Suprapubic skin (tissue), 4 donors: ENCODE measurements at places on chromosomes 12 and 14.

GRCh38 chr12:22765421-22766130, 140.6 kb downstream of the ETNK1 start:
- no peak for DNase-seq

- peak; percentile 88 for DNase-seq
Observed at GRCh38 chr14:23154964-23155587, 28.4 kb downstream of the SLC7A8 start.

DNA sequence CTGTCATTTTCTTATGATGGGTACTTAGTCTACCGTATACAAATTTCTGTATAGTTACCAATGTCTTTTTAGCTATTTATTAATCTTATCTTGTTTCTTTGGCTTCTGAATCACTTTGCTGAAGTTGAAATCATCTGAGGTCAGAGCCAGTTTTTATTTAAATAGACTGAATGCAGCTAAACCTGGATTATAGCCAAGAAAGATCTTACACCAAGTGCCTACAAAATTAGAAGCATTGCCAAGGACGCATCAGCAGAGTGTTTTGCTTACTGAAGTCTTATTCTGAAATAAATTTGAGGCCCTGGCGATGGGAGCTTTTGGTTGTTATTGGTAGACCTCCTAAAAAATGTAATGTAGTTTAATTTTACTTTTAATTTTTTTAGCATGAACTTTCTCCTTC, 128.2 kb downstream of the RGS6 start:
- no peak for DNase-seq

DNA sequence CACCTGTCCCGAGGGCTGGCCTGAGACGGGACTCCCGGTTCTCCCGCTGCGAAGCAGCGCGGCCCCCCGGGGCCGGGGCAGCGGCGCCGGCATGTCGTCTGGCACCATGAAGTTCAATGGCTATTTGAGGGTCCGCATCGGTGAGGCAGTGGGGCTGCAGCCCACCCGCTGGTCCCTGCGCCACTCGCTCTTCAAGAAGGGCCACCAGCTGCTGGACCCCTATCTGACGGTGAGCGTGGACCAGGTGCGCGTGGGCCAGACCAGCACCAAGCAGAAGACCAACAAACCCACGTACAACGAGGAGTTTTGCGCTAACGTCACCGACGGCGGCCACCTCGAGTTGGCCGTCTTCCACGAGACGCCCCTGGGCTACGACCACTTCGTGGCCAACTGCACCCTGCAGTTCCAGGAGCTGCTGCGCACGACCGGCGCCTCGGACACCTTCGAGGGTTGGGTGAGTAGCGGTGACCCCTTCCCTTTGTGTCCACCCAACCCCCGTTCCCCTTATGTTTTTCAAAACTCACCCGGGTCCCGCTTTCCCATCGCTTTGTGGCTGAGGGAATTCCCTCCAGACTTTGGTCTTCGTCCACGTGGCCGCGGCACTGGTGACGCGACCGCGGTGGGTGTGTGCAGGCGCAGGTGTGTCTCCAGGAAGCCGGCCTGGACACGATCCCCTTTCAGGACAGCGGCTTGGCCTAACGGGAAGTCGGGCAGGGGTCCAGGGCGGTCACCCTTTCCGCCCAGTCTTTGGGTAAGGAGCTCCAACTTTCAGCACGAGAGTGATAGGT, 826 bp downstream of the PRKCH start:
- peak; percentile 83 for DNase-seq

GRCh38 chr12:80101126-80101525, 1.8 kb downstream of the OTOGL start:
- no peak for DNase-seq

- DNase-seq: peak; percentile 80
Observed at GRCh38 chr12:6167327-6168280, 32.6 kb upstream of the CD9 start.

DNA sequence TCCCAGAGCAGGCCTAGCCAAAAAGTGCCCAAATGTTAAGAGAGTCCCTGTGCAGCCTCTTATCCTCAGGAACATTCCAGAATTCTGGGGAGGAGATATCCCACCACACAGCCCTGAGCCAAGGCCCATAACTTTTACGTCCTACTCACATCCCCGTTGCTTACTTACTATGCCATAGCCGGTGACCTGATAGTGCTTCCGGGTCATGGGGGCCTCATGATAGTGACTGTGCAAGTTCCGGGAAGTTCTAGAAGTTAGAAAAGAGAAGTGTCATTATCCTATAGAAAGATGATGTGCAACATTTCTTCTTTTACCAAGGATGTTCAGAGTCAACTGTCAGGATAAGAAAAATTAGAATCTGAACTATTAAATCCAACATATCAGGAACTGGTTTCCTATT, 15.6 kb upstream of the NGB start:
- no peak for DNase-seq

GRCh38 chr12:115763982-115764621, 513.4 kb downstream of the MED13L start:
- no peak for DNase-seq

- DNase-seq: no peak
Observed at GRCh38 chr12:41120211-41120610, 67.9 kb upstream of the PDZRN4 start.

DNA sequence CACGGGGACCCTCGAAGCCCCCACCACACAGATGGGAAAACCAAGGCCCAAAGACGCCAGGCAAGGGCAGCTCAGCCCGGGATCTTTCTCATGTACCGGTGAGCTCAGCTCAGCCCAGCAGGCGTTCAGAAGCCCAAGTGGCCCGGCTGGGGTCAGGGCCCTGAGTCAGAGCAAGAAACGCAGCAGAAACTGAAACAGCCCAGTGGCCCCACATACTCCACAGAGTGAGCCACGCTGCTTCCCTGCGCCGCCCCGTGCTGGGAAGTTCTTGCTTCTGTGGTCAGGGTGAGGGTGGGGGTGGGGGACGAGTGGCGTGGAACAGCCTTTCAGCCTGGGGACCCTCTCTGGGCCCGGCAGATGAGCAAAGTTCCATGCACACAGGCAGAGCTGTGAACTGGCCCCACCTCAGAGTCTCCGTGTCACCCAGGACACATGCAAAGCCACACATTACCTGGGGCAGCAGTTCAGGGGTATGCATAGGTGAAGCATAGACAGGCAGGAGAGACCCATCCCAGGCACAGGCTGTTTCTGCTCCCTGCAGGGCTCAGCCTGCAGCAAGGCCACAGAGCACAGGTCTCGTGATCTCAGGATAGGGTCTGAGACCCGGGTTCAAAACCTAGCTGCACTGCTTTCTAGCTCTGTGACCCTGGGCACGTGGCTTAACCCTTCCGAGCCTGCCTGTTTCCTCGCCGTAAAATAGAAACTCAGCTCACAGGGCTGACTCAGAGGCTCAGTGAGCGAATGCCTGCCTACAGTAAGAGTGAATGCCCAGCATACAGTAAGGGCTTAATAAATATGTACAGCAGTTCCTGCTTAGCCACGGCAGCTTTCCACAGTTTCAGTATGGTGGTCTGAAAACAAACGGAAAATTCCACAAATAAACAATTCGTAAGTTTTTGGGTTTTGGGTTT, 21.6 kb downstream of the NCOR2 start:
- DNase-seq: peak; percentile 73

DNA sequence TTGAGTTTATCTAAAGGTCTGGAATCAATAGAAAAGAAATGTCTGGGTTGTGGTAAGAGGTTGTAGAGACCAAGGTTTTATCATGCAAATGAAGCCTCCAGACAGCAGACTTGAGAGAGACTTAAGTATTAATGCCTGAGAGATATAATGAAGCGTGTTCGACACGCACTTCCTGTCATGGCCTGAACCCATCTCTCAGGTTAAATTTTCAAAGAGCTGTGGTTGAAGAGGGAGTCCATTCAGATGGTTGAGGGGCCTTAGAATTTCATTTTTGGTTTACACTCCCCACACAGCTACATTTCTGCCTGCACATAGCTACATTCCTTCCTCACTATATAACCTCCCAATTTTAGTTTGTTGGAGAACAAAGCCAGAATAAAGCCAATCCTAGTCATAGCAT, 10.1 kb upstream of the CLEC12A start:
- DNase-seq: no peak

DNA sequence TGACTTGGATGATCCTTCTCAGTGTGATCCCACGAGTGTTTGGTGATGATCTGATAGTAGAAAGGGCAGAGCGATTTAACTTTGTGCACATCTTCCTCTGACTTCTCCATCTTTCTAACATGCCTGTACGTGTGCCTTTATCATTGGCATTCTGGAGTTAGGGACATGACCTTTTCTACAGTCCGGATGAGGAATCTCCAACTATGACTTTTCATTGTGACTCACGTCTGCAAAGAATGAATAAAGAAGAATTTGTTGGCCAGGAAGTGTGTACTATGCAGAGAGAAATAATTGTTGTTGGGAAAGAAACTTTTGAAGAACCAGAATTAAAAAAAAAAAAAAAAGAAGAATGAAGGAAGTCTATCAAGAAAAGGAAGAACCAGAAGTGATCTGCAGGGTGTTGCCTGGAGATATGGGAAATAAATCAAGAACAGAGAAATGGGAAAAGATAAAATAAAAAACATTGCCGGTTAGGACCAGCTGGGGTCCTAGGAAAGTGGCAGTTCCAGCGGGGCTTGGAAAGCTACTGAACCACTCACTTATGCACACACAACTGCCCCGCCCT, 25.3 kb downstream of the PPFIBP1 start:
- no peak for DNase-seq

DNA sequence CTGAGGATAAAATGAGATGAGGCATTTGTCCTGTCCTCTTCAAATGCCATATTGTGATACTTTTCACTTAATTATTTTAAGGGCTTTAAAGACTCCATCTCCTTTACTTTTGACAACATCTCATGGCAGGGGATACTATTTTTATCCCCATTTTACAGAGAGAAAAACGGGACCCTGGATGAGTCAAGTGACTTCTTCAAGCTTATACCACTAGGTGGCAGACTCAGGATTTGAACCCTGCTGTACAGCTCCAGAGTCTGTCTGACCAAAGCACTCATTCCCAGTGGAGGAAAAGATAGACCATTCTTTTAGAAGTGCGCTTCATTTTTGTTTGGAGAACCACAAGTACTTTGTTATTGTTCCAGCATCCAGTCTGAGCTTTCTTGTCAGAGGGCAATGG, 1.7 kb upstream of the SMOC1 start:
- no peak for DNase-seq

- no peak for DNase-seq
Observed at GRCh38 chr12:90015228-90015627, 306.6 kb upstream of the ATP2B1 start.

DNA sequence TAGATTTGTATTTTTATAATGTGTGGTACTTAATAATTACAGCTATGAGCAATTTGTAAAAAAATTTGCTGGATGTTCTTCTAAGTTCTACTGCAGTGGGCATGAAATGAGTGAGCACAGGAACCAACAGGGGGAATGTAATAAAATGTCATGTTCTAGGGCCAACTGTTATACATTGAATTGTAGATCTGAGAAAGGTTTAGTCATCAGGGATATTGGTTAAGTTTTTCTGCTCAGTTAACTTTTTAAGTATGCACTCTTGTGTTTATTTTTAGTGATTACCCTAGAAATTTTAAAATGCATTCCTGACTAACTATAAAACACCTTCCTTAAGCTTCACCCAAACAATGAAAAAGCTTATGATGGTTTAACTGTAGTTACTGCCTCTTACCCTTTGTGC, 101.8 kb downstream of the CAND1 start:
- no peak for DNase-seq

DNA sequence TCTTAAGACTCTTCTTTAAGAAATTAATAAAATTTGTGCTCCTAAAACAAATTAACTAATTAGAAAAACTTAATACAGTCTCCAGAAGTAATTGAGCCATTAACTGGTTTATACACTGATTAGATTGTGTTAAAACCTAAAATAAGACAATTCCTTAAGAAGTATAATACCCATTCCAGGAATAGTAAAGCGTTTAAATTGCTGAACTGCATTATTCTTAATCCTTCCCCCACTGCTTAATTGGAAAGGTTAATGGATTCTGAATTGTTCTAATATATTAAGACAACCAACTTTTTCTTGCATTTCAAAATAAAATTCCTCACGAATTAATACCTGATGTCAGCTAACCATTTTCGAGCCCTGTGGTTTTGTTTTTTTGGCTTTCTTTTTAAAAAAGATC, 128.4 kb downstream of the KICS2 start:
- no peak for DNase-seq

GRCh38 chr12:49296034-49296835, 1.3 kb downstream of the PRPH start:
- peak; percentile 61 for DNase-seq

- no peak for DNase-seq
Observed at GRCh38 chr14:26594148-26594547, 3.7 kb downstream of the NOVA1 start.
